ENCODE measurements at places on chromosomes 3 and 15. TPM values are rescaled to one million over a fixed set of nuclear protein-coding genes. Genes with fewer than 3 reads are reported as not detected.
A peak's percentile ranks its signal among the peaks of the same experiment; 100 is the strongest.

DNA sequence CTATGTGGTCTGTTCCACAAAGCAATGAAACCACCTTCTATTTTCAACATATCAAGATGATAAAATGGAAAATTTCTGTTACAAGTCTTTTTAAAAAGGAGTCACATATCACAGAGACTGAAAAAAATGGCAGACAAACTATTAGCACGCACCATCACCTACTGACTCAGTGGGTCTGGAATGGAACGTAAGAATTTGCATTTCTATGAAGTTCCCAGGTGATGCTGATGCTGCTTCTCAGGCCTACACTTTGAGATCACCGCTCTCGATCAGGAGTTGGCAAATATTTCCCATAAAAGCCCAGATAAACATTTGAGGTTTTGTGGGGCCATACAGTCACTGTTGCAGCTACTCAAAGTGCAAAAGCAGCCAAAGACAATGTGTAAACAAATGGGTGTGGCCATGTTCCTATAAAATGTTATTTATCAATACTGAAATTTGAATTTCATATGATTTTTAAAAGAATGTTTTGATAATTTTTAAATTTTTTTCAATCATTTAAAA lies 142.9 kb downstream of the ADAM10 start:
- DNase-seq: no peak

DNA sequence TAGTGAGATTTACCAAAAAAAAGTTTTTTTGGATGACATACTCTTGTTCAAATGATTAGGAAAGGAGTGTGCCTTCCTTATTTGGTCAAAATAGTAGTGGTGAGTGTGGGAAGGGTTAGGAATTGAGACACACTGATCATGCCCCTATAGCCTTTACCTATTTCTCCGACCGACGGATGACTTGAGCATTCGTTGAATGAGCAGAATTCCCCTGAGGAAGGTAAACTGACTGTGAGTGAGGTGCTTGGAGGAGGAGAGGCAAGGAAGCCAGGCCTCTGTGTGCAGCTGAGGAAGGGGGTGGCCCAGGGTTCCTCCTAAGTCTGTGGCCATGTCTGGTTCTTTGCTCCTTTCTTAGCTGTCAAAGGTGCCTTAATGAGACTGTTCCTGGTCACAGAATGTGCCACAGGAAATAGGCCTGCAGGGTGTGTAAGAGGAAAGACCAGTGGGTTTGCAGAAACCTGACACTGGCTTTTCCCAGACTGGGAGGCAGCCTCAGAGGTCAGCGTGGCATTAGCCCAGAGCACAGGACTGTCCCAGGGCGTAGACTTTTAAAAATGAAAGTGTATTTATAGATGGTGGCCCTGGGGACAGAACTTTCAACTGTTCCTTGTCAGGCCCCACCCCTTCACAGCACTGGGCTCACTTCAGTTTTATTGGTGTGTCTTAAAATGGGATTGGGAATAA lies 307.7 kb upstream of the C2CD4B start:
- no peak for DNase-seq

DNA sequence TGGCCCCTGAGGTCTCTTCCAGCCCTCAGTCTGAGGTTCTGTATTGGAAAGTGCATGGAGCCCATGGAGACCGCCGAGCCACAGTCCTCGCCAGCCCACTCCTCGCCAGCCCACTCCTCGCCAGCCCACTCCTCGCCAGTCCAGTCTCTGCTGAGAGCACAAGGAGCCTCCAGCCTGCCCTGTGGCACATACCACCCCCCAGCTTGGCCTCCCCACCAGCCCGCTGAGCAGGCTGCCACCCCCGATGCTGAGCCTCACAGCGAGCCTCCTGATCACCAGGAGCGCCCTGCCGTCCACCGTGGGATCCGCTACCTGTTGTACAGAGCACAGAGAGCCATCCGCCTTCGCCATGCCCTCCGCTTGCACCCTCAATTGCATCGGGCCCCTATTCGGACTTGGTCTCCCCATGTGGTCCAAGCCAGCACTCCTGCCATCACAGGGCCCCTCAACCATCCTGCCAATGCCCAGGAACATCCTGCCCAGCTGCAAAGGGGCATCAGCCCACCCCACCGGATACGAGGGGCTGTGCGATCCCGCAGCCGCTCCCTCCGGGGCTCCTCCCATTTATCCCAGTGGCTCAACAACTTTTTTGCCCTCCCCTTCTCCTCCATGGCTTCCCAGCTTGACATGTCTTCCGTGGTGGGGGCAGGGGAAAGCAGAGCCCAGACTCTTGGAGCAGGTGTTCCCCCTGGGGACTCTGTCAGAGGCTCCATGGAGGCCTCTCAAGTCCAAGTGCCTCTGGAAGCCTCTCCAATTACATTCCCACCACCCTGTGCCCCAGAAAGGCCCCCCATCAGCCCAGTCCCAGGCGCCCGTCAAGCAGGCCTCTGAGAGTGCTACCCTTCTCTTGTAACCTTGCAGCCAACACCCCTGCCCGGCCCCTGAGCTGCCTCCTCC lies 40.9 kb downstream of the PML start:
- no peak for DNase-seq

DNA sequence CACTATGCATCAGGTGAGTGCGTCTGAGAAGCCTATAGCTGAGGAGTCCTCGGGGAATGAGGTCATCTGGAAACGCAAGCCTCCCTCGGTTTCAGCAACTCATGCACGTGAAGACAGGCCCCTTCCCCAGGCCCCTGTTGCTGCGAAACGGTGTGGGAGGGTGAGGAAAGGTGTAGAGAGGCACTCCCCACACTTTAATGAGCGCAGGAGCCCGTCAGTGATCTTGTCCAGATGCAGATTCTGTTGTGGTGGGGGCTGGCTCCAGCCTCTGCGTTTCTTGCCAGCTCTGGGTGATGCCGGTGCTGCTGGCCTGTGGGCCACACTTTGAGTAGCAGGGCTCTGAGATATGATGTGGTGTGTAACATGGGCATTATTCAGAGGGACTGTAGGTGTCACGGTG lies 38.6 kb upstream of the LACTB start:
- no peak for DNase-seq

The NR2E3 gene
- 0.57 TPM for total RNA-seq

The EHD4 gene
- total RNA-seq: 21.3 TPM

DNA sequence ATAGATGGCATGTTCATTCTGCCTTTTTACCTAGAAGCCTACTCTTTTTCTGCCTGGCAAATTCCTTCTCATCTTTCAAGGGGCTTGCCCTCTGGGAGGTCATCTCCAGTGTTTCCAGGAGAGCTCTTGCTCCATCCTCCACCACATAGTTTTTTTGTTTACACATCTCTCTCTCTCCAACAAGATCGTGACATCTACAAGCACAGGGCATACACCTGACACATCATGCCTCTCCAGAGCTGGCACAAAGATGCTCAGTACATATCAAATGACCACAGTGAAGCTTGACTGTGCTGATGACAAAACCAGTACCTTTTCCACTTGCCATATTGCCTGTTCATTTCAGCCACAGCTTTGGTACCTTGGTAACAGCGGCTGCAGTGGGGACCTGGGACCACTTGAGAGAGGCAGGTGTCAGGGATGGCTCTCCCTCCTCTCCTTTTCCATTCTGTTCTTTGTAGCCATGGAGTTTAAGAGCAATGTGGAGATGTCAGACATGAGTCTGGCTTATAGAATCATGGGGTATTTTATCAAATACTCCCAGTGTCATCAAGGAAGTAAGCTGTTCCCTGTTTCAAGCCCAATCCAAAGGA lies 15.4 kb downstream of the ALPK3 start:
- DNase-seq: no peak

DNA sequence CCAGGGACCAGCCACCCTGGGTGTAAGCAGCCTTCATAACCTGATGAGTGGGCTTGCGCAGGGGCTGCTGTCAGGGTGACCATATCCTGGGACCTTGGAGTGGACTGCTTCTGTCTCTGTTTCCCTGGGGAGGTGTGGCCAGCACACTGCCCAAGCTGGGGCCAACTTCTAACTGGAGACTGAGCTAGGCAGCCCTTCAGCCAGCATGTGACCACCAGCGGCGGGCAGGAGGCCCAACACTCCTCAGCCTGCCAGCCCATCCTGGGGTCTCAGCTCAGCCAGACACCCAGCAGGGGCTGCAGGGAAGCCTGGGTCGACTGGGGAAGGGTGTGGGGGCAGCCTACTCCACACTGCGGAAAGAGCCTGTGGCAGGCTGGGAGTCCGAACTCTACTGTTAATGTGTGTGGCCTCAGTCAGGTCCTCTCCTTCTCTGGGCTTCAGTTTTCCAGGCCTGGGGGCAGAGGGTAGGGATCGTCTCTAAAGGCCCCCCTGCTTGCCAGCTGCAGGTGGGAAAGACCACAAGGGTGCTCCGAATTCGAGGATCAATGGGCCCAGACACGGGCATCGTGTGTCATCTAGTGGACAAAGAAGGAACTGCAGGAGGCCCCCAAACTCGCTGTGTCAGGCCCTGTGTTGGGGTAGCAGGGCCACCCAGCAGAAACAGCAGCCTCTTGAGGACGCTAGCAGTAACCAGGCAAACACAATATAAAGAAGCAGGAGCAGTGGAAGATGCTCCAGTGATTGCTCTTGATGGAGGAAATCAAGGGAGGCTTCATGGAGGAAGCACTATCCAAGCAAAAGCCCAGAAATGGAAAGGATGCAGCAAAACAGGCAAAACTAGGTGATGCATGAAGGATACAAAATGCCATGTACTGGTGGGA lies 2.0 kb upstream of the SEMA3G start:
- DNase-seq: peak; percentile 87

The FBXL22 gene
- 0.46 TPM for total RNA-seq

DNA sequence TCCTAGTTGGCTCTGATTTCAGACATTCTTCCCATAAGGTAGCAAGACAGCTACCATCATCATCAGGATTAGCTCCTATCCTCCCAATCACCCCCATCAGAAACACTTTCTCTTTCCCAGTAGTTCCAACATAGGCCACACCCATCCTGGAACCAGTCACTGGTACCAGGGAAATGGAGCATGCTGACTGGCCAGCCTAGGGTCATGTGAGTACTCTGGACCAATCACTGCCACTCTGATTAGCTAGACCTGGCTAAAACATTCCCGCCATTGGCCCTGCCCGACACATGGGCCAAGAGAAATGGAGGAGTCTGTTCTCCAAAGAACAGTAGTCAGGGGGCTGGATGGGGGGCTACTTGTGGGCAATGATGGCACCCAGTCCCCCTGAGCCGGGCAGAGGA lies 12.4 kb downstream of the EFCC1 start:
- no peak for DNase-seq

- DNase-seq: no peak
Observed at GRCh38 chr3:141710888-141711616, 27.0 kb upstream of the RNF7 start.

The THRB gene
- 4.5 TPM for total RNA-seq

DNA sequence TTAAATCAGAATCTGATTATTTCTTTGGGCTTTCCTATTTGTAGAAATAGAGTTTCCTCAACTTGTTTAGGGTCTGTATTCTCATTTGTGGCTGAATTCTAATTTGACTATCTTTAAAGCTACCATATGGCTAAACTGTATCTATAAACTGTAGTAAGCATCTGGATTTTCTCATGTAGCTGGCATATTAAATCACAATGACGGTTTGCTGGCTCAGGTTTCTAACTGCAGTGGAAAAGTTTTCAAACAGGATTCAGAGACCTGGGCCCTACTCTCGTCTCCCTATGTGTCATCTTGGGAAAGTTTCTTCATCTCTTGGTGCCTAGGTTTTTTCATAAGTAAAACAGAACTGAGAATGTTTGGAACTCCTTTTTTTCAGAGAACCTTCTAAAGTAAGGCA lies 68.3 kb downstream of the GALK2 start:
- DNase-seq: no peak

The PROK2 gene
- 2.0 TPM for total RNA-seq

- DNase-seq: no peak
Observed at GRCh38 chr15:60721257-60721626, 242.3 kb upstream of the ICE2 start.

DNA sequence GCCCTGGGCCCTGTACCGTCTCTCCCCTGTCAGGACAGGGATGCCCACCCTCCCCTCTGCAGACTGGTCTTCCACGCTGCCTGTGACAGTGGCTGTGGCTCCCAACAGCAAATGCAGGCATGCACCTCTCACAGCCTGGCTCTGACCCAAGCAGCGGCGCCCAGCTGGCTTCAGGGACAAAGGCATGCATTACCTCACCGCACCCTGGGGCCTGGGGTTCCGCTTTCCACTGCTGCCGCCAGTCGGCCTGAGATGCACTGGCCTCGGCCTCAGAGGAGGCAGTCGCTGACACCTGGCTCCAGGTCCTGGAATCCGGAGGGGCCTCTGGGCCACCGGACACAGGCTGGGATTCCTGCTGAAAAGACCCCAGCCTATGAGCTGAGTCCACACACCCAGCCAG lies 70.3 kb downstream of the SCN5A start:
- DNase-seq: peak; percentile 52

- DNase-seq: no peak
Observed at GRCh38 chr15:98280284-98280975, 319.9 kb downstream of the ARRDC4 start.

DNA sequence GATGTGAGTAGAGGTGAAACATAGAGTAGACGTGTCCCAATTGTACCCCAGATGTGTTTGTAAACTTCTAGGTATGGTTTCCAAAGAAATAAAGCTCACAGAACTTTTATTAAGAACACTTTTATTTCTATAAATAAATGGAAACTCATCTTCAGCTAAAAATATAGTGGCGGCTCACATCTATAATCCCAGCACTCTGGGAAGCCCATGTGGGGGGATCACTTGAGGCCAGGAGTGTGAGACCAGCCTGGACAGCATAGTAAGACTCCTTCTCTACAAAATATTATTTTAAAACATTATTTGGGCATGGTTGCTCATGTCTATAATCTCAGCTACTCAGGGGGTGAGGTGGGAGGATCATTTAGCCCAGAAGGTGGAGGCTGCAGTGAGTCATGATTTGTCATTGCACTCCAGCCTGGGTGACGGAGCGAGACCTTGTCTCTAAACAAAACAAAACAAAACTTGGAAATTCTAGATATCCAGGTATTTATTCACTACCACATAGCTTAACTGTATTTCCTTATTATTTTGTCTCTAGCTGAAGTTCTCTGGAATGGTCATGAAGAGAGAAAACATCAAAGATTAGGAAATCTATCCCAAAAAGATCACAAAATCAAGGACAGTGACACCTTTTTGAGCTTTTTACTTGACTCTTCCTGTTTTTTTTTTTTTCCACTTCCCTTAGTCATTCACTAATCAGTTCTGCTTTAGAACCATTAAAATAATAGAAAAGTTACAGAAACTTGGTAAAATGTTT lies 258.1 kb downstream of the TIGIT start:
- DNase-seq: no peak

- no peak for DNase-seq
Observed at GRCh38 chr3:143671626-143672025, 176.6 kb downstream of the SLC9A9 start.

The STARD5 gene
- total RNA-seq: 6.3 TPM

- no peak for DNase-seq
Observed at GRCh38 chr3:71145954-71146353, 437.6 kb downstream of the FOXP1 start.

- no peak for DNase-seq
Observed at GRCh38 chr3:64505419-64505818, 182.4 kb downstream of the ADAMTS9 start.

Data from WTC11 (cell line).